H9 (cell line): ENCODE measurements at places on chromosomes 16 and 17. TPM values are rescaled to one million over a fixed set of nuclear protein-coding genes. Genes with fewer than 3 reads are reported as not detected.

GRCh38 chr17:31122746-31123145, 28.0 kb downstream of the NF1 start:
- DNase-seq, result no peak

- no peak for DNase-seq
These were observed 20.5 kb downstream of the GRB7 start for GRCh38 chr17:39757931-39758873.

DNA sequence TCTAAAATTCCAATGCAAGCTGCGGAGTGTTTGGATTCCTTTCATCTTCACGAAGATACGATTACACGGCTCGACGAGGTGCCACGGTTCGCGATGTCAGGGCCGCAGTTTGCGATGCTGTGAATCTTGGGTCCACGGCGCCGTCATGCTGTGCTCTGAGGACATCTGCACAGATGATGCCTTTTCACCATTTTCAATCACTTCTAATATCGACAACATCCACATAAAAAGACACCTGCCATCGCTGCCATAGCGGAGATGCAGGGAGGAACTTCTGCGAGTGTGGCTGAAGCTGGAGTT, 6.8 kb upstream of the APRT start:
- DNase-seq, result no peak

GRCh38 chr17:79154446-79154845, 79.8 kb downstream of the ENGASE start:
- DNase-seq, result no peak

- no peak for DNase-seq
These were observed 14.4 kb upstream of the MRPS23 start for GRCh38 chr17:57864273-57864672.

The TNS4 gene
- 0.55 and 0.59 TPM in 2 replicates for total RNA-seq

The NDRG4 gene
- 17.0 and 18.6 TPM in 2 replicates for total RNA-seq
